ENCODE measurements at places on chromosomes 7 and 10. TPM values are rescaled to one million over a fixed set of nuclear protein-coding genes. Genes with fewer than 3 reads are reported as not detected.

GRCh38 chr7:12619461-12620069, 49.0 kb downstream of the SCIN start:
- DNase-seq, result peak; percentile 7

DNA sequence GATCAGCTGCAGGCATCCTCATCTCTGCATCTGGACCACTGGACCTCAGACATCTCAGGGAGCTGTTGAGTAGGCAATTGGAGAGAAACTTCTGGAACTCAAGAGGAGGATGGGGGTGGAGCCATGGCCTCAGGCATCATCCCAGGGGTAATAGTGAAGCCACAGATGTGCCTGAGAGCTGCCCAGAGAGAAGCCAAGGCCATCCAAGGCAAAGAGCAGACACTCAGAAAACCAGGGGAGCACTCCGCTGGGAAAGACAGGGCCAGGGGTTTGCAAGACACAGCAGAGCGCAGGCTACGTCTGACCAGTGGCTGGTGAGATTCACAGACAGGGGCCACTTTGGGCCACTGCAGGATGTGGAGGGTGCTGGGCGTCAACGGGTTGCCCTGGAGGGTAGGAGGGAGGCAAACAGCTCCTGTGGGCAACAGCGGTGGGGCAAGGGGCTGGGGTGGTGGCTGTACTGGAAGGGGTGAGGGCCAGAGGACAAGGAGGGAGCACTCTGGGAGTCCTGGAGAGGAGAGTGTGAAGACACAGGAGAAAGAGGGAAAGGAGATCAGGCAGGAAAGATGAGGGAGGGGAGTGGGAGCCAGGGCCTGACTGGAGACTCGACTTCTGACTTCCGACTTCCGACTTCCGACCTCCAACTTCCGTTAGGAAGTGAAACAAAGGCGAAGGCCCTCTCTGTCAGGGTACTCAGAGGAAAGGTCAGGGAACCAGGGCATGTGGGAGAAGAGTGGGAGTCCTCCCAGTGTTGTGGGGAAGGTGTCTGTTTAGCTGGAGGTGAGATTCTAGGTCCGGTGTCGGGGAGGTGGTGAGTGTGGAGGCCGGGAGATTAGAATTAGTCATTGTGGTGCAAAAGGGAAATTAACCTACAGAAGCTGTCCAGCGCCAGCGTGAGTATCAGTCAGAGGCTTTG, 69.7 kb upstream of the ANTXRL start:
- DNase-seq, result no peak

DNA sequence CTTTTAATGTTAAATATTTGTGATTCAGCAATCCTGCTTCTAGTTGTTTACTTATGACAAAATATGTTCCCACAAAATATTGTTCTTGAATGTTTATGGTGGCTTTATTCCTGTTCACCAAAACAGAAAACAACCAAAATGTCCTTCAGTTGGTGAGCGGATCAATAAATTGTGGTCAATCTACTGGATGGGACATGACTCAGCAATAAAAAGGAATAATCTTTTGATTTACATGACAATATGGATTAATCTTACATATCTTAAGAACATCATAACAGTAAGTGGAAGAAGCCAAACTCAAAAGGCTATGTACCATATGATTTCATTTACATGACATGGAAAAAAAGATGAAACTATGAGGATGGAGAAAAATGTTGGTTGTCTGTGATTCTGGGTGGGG, 691.3 kb upstream of the GHITM start:
- DNase-seq, result no peak

DNA sequence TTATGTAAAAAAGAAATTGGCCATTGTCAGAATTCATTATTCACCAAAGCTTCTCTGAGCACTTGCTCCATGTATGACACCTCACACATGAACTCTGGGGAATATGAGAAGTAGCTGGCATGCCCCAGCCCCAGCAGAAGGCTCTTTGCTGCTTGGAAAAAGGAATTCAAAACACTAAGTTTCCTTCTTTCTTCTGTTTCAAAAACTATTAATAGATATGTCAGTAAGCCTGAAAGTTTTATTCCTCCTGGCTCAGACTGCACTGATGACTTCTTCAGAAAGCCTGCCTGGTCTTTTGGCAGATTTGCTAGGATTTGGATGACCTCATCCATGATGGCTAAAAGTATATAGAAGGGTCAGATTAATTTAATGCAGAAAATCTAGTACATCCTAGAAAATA, 511.0 kb downstream of the GFRA1 start:
- no peak for DNase-seq

DNA sequence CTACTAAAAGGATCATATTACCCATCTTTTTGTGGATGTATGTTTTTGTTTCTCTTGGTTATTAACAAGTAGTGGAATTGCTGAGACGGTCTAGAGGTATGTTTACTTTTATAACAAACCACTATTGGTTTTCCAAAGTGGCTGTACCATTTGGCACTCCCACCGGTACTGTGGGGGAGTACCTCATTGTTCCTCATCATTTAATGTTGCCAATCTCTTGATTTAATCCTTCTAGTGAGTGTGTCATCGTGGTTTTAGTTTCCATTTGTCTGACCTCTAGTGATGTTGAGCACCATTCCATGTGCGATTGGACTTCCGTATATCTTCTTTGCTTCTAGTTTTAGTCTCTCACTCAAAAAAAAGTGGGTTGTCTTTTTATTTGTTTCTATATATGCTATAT, 50.4 kb downstream of the RBM33 start:
- no peak for DNase-seq

DNA sequence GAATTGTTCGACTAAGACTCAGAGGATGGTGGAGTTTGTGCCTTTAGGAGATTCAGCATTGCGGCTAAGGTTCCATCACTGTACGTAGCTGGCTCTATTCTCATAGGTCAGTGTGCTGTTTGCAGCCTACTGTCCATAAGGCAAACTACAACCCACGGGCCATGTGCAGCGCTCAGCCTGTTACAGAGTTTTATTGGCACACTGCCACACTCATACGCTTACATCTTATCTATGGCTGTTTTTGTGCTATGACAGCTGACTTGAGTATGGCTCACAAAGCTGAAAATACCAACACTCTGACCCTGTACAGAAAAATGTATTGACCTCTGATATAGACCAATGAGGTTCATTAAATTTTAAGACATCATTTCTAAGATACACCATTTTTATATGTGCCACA, 114.5 kb downstream of the ARID5B start:
- no peak for DNase-seq

GRCh38 chr7:16189026-16189715, 232.2 kb downstream of the CRPPA start:
- no peak for DNase-seq

DNA sequence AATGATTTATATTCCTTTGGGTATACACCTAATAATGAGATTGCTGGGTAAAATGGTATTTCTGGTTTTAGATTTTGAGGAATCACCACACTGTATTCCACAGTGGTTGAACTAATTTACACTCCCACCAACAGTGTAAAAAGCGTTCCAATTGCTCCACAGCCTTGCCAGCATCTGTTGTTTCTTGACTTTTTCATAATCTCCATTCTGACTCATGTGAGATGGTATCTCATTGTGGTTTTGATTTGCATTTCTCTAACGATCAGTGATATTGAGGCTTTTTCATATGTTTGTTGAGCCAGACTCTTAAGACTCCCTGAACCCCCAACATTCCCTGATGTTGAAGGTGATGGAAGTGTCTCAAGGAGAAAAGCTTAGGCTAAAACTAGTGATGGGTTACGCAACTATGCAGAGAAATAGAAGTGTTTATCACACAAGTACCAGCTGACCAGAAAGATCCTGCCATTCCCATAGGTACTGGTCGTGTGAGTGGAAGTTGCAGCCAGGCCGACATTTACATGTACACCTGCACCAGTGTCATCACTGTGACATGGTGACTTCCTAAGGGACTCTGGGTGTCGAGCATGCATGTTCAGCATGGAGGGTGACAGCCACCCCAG, 711.2 kb upstream of the NRP1 start:
- no peak for DNase-seq

- no peak for DNase-seq
Measured at GRCh38 chr7:5662828-5663227, 118.6 kb downstream of the RNF216 start.

DNA sequence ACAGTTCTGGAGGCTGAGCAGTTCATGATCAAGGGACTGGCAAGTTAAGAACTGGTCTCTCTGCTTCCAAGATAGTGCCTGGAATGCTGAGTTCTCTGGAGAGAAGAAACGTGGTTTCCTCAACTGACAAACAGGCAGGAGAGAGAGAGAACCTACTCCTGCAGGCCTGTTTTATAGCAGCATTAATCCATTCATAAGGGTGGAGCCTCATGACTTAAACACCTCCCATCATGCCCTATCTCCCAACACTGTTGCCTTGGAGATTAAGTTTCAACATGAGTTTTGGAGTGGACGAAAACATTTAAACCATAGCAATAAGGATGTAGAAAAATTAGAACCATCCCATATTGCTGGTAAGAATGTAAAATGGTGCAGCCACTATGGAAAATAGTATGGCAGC, 32.3 kb upstream of the IMMP2L start:
- DNase-seq, result no peak

DNA sequence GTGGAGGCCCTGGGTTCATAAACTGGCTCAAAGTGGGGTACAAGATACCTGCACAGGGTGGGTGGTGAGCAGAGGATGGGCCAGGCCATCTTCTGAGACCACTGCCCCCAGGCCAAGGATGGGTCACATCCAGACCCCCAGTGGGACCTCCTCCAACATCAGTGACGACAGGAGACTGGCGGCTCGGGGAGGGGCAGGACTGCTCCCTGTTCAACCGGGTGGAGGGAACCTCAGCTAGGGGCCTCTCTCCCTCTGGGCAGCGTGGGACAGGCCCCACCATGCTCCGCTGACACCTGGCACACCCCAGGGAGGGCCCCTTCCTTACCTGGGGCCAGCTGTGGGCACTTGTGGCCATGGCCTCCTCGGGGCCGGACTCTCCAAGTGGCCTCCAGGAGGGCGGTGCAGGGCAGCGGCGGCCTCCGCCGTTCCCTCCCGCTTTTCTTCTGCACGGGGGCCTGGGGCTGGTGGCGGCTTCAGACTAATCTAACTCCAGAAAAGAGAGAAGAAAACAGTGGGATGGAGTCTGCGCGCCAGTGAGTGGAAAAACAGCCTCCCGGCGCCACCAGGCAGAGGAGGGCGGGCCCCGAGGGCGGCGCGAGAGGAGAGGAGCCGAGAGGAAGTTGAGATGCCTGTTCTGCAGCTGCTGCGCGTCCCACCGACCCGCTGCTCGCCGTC, at the start of gene CALHM2:
CALHM2 (minus strand) TSS at position 540 of the 675 bp plus-strand sequence. CDS start 2,429 bp downstream, outside the sequence.
- DNase-seq, result no peak

Gene FRMD4A
- 28.2 TPM for total RNA-seq

Gene RAMP3
- total RNA-seq, result not detected

Gene ATOH7
- total RNA-seq, result not detected

Gene PDK4
- total RNA-seq, result 0.42 TPM

Data from kidney epithelial cell (primary cell).